Esophagus squamous epithelium (tissue), 5 donors: ENCODE measurements at places on chromosomes 4 and X.

GRCh38 chr4:131499141-131499873 is 1649.8 kb upstream of the PCDH10 start:
- no peaks in the 10 kb centered on the region for H3K27me3 ChIP-seq
- H3K27ac ChIP-seq, result no peak overlapping the region
- H3K4me3 ChIP-seq, result no peak overlapping the region
- H3K36me3 ChIP-seq, result no peaks in the 10 kb centered on the region
- no peaks in the 10 kb centered on the region for H3K4me1 ChIP-seq

DNA sequence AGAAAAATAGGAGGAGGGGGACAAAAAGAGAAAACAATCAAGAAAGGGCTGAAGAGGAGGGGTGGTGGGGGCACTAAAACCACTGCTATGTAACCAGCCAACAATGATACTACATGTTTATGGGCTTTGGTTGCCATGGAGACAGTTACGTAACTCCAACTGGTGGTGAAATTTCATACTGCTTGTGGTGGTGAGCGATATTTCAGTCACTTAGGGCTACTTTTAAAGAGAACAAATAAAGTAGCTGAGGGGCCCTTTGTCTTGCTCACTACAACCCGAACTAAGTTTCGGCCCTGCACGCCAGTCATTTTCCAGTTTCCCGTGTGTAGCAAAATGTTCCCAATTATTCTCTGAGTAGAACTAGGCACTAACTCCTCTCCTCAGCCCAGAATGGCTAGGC is 275.2 kb upstream of the EDA2R start:
- H3K27me3 ChIP-seq, result no peaks in the 10 kb centered on the region
- H3K4me1 ChIP-seq, result no peaks in the 10 kb centered on the region
- no peak for DNase-seq
- H3K4me3 ChIP-seq, result no peak overlapping the region
- no peak overlapping the region for H3K27ac ChIP-seq
- no peaks in the 10 kb centered on the region for H3K36me3 ChIP-seq

DNA sequence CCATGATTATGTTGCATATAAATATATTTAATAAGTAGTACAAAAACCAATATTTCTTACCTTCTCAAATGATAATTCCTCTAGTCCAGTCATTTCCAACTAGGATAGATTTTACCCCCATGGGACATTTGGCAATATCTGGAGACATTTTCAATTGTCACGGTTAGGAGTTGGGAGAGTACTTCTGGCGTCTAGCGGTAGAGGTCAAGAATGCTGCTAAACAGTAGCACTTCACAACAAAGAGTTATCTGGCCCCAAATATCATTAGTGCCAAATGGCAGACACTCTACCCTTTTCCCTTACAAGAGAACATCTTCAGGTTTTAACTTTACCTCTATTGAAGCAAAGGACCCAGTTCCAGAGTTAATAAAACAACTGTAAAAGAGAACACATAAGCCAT is 168.1 kb downstream of the FAT4 start:
- H3K27ac ChIP-seq, result no peak overlapping the region
- no peak overlapping the region for H3K4me3 ChIP-seq
- no peaks in the 10 kb centered on the region for H3K27me3 ChIP-seq

DNA sequence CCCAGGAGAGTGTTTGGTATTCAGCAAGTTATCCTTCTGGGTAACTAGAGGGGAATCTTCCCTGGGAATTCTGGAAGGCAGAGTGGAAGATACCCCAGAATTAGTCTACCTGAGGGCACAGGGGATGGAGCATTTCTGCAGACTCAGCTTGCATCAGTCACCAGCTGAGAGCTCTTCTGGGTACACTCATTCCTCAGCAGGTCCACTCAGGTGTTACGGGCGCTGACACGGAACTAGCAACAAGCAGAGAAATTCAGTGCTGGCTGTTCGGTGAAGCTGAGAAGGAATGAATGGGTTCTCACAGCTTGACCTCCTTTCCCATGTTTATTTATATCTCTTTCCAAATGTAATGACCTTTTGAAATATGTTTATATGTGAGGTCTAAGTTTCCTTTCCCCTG is 106.0 kb upstream of the PNPLA4 start:
- H3K4me1 ChIP-seq, result no peaks in the 10 kb centered on the region
- no peak overlapping the region for H3K4me3 ChIP-seq
- no peaks in the 10 kb centered on the region for H3K36me3 ChIP-seq
- no peaks in the 10 kb centered on the region for H3K27me3 ChIP-seq
- DNase-seq, result no peak
